ENCODE measurements at places on chromosomes 4 and X.

DNA sequence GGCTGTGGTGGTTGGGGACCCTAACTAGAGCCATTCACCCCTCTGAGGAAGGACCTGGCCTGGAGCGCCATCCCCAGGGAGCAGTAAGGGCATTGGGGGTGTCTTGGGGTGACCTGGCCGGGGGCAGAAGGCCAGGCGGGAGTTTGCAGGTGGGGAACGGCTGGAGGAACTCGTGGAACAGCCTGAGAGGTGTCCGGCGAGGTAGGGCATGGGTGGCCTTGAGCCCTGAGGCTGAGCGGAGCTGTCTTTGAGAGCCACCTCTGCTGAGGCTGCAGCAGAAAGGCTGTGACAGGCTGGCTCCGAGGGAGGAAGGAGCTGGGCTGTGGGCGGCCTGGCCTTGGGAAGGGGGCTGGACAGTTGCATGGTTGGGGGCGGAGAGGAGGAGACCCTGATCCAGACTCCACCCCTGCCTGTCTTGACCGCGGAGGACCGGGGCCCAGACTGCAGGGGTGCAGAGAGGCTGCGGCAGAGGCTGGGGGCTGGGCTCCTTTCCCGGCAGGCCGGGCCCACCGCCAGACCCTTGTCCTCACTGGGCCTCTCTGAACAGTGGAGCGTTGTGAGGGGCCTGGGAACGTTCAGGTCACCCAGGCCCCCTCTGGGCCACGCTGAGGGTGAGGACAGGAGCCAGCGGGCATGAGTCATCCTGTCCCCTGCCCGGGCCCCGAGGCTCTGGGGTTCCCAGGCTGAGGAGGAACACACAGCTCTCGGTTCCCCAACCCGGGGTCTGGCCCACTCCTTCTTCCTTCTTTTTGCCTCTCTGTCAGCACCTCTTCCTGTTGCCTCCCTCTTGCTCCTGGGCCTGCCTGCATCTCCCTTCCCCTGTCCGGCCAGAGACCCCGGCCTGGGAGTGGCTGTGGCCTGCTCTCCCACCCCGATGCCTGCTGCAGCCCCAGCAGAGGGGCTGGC, 8.1 kb downstream of the SH3BP2 start:
- peaks cover 36% of the 10 kb centered on the region for H3K4me1 ChIP-seq
- DNase-seq: no peak
- H3K4me3 ChIP-seq: peak overlapping the region; percentile 73
- H3K27me3 ChIP-seq: no peaks in the 10 kb centered on the region

GRCh38 chr4:123260653-123261052, 135.9 kb upstream of the SPRY1 start:
- H3K36me3 ChIP-seq: peaks cover 5% of the 10 kb centered on the region
- no peak for DNase-seq
- no peak overlapping the region for H3K27ac ChIP-seq
- no peaks in the 10 kb centered on the region for H3K27me3 ChIP-seq

GRCh38 chrX:132017431-132018185, 5.5 kb upstream of the STK26 start:
- H3K4me1 ChIP-seq: peaks cover 7% of the 10 kb centered on the region
- H3K27me3 ChIP-seq: no peaks in the 10 kb centered on the region
- DNase-seq: no peak
- no peaks in the 10 kb centered on the region for H3K36me3 ChIP-seq

DNA sequence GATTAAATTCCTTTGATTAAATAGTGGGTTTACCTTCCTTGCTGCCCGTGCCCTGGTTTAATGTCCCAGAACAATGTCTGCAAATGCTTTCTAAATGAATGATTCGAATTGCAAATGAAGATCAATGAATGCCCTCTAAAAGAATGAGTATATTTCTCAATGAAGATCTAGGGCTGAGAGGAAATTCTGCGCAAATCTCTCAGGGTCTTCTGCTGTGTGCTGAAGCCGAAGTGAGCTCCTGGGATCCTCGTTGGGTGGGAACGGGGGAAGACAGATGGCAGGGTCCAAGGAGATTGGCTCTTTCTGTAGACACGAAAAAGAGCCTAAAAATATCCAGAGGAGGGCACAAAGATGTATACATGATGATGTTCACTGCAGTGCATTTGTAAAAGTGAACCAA, 224.8 kb downstream of the STIM2 start:
- H3K27ac ChIP-seq: no peak overlapping the region
- H3K4me1 ChIP-seq: peaks cover 16% of the 10 kb centered on the region
- H3K4me3 ChIP-seq: no peak overlapping the region
- H3K36me3 ChIP-seq: peaks cover 2% of the 10 kb centered on the region

DNA sequence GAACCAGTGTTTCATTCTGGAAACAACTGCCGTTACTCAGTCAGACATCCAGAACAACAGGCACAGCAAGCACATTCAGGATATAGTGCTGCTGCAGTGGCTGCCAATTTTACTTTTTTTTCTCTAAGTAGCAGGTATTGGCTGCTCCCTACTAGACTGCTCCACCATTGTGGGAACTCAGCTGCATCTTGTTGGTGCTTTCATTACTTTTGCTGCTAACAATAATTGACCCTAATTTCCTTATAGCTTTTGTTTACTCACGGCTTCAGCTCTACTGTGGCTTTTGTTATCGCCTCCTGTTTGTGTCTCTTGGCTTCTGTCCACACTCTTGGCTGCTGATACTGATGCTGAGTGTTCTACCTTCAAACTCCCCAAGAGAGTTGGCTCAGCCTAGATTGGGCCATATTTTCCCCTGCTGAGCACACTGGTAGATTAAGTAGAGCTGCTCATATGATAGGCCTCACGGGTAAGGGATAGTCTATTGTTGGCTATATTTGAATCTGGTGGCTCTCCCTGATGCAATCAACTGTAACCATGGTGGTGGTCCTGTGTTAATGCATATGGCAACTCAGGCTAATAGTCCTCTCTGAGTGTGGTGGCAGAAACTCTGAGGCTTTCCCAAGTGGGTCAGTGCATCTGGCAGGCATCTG, 44.5 kb upstream of the IL2 start:
- H3K36me3 ChIP-seq: no peaks in the 10 kb centered on the region
- no peak for DNase-seq
- no peak overlapping the region for H3K27ac ChIP-seq
- no peaks in the 10 kb centered on the region for H3K27me3 ChIP-seq

DNA sequence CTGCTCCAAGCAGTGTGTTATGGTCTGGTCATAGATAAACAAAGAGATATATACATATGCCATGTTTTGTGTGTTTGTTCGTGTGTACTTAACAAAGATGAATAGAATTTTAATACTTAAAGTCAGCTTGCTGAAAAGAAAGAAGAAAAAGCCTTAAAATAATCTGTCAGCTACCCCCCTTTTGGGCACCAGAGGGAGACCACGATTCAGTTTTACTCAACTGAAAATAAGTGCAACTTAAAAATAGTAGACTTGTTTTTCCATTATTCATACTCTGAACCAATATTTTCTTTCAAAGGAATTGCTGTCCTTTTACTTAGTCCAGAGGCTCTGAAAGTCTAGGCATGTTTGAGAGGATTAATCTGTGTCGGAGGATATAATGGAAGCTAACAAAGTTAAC, 181.7 kb upstream of the AGTR2 start:
- H3K36me3 ChIP-seq: no peaks in the 10 kb centered on the region
- H3K4me1 ChIP-seq: no peaks in the 10 kb centered on the region

DNA sequence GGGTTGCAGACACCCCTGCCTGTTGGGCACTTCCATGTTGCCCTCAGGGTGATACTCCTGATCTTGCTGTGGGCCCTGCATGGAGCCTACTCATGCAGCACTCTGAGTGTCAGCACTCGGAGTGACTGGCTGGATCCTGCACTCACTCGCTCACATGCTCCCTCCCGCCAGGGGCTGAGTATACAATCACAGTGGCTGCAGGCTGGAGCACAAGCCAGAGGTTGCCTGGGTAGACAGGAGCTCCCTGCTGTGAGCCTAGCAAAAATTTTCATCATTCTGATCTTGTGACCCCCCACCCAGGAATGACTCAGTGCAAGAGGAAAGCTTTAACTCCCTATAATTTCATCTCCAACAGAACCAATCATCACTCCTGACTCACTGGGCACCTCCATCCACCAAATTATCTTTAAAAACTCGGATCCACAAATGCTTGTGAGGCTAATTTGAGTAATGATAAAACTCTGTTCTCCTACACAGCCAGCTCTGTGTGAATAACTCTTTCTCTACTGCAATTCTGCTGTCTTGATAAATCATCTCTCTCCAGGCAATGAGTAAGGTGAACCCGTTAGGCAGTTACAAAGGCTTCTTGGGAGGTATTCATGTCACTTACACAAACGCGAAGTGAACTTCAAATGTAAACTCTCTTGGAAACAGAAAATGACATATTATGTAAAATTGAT, 1180.8 kb upstream of the PABPC4L start:
- no peak overlapping the region for H3K27ac ChIP-seq
- DNase-seq: no peak
- no peaks in the 10 kb centered on the region for H3K4me1 ChIP-seq
- no peaks in the 10 kb centered on the region for H3K27me3 ChIP-seq
- H3K36me3 ChIP-seq: no peaks in the 10 kb centered on the region

DNA sequence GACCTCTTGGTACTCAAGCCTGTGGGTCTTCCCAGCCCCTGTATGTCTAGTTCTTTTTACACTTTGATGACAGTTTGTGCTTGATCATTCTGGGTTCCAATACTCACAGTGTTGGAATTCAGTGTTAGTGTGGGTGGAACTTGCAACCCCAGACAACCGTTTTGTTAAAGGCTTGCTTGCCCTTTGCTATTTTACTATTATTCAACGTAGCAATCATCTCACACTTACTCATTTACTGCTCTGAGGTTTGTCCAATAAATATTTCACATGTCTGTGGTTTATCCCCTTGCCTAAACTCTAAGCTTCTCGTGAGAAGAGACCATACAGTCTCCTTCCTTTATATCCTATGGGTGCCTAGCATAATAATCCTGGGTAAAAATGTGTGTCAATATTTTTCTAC, 15.3 kb downstream of the CCNG2 start:
- H3K4me3 ChIP-seq: no peak overlapping the region
- peaks cover 6% of the 10 kb centered on the region for H3K36me3 ChIP-seq
- peaks cover 7% of the 10 kb centered on the region for H3K4me1 ChIP-seq
- DNase-seq: no peak
- no peak overlapping the region for H3K27ac ChIP-seq

DNA sequence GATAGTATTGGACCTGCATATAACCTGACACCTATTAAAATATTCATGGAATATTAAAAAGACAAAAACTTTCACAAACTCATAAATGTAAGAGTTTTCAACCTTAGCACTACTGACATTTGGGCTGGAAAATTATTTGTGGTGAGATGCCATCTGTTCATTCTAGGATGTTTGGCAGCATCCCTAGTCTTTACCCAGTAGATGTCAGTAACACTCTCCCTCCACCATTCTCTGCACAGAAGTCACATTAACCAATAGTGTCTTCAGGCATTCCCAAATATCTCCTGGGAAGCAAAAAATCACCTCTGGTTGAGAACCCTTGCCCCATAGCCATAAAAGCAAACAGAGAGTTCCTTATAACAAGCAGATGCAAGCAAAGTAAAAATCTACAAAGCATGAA, 41.4 kb upstream of the NDST4 start:
- no peak overlapping the region for H3K27ac ChIP-seq
- H3K4me1 ChIP-seq: no peaks in the 10 kb centered on the region
- DNase-seq: no peak
- H3K27me3 ChIP-seq: no peaks in the 10 kb centered on the region

- peak overlapping the region; percentile 89 for H3K4me3 ChIP-seq
- H3K36me3 ChIP-seq: no peaks in the 10 kb centered on the region
- peaks cover 18% of the 10 kb centered on the region for H3K4me1 ChIP-seq
- peak overlapping the region; percentile 51 for H3K27ac ChIP-seq
These were observed 151.2 kb upstream of the SLC4A4 start for GRCh38 chr4:71187404-71188155.
